ENCODE measurements at places on chromosomes 7 and 10.
A peak's percentile ranks its signal among the peaks of the same experiment; 100 is the strongest.

DNA sequence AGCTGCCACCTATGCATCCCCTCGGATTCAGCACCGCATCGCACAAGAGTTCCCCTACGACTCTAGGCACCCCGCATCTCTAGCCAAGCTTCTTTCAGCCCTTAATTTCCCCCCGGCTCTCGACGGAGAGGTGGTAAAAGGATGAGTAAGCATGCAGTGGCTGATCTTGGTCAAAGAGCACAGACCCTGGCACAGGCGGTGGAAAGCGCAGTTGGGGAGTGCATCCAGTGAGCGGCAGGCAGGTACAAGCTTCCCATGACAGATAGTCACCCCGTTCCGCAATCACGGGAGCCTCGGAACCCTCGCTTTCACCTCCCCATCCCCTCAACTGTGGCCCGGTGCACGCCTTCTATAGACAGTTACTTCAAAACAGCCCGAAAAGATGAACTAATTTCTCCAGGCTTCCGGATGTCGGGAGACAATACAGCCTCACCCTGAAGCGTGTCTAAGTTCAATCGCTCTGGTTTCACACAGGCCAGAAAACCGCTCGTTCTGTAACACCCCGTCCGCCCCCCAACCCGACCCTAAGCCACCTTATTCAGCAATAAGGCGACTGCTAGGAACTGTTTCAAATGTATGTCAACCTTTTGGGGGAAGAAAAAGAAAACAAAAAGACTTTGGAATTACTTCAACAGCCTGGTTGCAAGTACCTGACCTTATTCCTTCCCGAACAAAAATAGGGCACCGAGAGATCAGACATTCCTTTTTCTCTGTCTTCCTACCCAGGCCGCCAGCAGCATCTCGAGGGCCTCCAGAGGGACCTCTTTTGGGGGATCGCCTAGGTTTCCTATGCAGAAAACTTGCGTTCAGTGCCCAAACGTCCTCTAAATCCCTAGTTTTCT lies 1.4 kb downstream of the RHEB start:
- peak; percentile 49 for DNase-seq

GRCh38 chr7:156379324-156380070 lies 261.1 kb upstream of the RNF32 start:
- DNase-seq: no peak

DNA sequence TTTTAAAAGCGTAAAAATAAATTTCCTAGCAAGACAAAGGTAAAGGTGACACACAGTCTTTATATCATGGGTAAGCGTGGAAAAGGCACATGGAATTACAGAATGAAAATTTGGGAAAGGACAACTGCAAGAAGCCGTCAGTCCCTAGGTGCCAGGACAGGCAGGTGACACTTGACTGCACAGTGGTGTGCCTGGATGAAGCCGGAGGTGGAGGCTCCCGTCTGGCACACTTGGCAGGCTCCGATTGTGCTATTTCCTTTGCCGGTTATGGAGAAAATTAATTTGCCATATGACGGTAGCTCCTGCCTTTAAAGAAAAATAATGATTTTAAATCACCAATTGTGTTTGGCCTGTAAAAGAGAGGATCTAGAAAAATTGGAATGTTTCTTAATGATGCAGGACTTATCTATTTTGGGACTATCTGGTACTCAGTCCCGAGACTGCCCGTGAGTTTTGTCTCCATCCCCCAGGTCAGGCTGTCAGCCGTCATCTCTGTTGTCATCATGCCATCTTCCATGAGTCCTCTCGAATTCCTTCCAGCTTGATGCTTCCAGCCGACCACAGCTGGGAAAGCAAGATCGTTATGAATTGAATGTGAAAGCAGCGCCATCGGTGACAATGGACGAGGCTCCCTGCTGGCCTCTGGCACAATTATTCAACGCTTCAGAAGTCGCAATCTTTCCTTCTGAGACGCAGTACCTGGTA lies 56.2 kb upstream of the MGMT start:
- no peak for DNase-seq

DNA sequence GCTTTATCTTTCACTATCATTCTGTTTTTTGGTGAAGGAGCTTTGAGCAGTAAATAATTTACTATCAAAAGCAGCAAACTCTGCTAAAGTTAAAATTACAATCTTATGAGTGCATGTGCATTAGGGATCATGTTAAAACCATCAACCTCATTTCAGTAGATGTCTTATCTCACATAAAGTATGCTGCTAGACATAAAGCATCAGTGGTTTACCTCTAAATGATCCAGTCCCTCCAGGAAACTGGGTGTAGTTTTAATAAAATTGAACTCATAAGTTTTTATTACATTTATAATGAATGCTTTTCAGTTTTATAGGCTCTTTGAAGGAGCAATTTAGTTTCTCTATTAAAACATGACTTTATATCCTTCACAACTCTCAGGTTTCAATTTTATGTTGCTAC lies 108.7 kb downstream of the LRRN3 start:
- no peak for DNase-seq
